ENCODE measurements at places on chromosomes 2 and 18.
A peak's percentile ranks its signal among the peaks of the same experiment; 100 is the strongest.

DNA sequence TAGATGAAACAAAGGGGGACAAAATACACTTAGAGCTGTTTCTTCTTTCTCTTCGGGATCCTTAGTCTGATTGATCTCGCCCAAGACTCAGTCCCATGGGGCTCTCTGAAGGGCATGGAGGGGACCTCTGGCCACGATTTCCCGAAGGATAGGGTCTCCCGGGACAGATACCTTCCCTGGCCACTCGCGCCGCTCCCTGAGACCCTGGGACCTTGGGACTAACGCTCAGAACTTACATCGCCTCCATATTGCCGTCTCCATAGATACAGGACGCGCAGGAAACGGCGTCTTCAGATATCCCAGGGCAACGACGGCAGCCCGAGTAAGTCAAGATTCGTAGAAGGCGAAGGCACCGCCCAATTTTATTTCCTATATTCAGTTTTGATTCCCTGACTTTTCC is at the start of gene CFAP65:
CFAP65 (minus strand) TSS at position 265 of the 400 bp plus-strand sequence. CDS start 2,468 bp downstream, outside the sequence.
- no peak for DNase-seq

- DNase-seq: no peak
These were observed 23.1 kb upstream of the TFPI start for GRCh38 chr2:187577310-187577709.

- DNase-seq: no peak
These were observed 71.4 kb downstream of the COPS8 start for GRCh38 chr2:237156857-237157779.

DNA sequence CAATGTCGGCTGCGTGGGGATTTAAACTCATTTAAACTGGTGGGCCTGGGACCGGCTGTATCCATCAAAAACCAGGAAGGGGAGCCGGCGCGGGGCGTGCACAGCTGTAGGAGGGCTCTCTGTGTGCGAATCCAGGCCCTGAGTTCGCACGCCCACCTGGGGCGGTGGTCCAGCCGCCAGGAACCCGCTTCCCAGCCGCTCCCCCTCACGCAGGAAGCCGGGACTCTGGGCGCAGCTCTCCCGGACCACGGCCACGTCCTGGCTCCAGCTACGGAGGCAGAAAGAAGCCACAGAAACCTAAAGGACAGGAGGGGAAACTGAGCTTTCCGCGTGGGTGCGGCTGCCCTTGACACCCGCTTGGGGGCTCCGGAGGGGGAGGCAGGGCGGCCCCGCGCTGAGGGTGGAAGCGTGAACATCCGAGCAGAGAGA is 80.6 kb downstream of the GFPT1 start:
- peak; percentile 84 for DNase-seq

- no peak for DNase-seq
These were observed 1.7 kb upstream of the PER2 start for GRCh38 chr2:238290091-238290509.

- DNase-seq: no peak
These were observed 61.0 kb downstream of the LPIN1 start for GRCh38 chr2:11807156-11808015.

GRCh38 chr18:10571537-10571936 is 45.7 kb downstream of the NAPG start:
- no peak for DNase-seq

DNA sequence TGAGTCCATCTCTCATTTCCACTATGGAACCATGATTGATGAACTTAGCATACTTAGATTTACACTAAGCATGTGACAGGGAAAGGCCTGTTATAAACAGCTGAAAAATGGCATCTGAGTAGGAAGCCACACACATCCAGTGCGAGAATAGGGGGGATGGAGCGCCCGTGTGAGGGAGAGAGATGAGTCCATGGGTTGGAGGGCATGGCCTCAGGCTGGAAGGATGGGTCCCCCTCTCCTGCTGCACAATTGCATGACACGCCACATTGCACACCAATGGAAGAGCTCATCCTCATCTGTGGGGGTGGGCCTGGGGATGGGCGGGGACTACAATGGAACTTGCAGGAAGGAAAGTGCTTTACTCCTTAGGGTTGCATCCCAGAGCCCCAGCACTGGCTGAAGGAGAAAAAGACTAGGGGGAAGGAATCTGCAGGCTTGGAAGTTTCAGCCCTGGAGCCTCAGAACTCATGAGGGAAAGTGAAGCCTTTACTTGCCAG is 46.4 kb upstream of the CXCR4 start:
- no peak for DNase-seq

DNA sequence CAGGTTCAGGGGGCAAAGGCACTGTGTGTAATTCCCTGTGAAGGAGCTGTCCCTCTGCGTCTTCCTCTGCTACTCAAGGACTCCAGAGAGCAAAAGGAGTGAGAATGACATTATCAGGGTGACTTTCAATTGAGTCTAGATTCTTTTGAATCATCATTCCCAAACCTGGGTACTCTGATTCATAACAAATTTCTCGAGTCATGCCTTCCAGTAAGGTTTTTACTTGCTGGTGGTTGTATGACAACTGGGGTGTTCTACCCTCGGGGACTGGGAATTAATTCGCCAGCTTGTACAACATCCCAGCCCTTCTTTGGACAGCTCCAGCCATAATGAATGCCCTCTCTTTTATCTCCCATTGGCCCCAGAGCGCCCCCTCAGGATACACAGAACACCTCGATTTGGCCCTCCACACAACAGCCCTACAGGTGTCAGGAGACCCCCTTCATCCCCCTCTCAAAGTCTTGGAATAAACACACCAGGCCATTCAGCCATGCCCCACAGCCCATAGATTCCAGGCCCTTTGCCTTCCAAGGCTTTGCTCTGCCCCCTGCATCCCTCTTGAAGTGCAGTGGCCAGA is 254.5 kb downstream of the KLHL29 start:
- DNase-seq: no peak

- DNase-seq: no peak
These were observed 39.7 kb downstream of the RAPGEF4 start for GRCh38 chr2:172775319-172775718.

DNA sequence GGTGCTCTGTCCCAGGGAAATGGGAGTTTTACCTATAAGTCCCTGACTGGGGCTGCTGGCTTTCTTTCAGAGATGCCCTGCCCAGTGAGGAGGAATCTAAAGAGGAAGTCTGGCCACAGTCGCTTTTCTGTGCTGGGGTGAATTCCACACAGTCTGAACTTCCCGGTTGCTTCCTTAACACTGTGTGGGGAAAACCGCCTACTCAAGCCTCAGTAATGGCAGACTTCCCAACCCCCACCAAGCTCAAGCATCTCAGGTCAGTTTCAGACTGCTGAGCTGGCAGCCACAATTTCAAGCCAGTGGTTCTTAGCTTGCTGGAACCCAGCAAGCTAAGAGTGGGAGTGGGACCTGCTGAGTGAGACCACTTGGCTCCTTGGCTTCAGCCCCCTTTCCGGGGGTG is 54.9 kb downstream of the NUP35 start:
- DNase-seq: no peak

- no peak for DNase-seq
These were observed 15.9 kb upstream of the SOS1 start for GRCh38 chr2:39136799-39137198.

DNA sequence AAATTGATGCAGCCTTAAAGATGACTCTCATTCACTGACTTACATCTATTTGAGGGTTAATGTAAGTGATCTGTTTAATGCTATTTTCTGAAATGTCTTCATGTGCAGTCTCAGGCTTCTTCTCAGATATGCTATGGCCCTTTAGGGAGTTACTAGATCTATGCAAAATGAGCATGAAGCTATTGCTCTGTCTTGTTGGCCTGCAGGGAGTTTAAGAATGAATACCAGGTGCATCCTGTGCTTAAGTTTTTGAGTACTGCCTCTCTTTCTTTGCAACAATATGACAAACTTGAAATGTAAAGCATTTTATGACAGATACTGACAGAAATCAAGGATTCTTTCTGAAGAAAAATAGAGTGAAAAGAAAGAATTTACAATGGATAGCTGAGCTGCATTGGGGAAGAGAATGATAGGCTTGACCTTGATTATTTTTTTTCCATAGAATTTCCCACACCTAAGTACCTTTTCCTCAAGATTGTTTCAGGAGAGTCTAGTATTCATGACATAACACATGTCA is 1058.3 kb upstream of the TMEFF2 start:
- DNase-seq: no peak

DNA sequence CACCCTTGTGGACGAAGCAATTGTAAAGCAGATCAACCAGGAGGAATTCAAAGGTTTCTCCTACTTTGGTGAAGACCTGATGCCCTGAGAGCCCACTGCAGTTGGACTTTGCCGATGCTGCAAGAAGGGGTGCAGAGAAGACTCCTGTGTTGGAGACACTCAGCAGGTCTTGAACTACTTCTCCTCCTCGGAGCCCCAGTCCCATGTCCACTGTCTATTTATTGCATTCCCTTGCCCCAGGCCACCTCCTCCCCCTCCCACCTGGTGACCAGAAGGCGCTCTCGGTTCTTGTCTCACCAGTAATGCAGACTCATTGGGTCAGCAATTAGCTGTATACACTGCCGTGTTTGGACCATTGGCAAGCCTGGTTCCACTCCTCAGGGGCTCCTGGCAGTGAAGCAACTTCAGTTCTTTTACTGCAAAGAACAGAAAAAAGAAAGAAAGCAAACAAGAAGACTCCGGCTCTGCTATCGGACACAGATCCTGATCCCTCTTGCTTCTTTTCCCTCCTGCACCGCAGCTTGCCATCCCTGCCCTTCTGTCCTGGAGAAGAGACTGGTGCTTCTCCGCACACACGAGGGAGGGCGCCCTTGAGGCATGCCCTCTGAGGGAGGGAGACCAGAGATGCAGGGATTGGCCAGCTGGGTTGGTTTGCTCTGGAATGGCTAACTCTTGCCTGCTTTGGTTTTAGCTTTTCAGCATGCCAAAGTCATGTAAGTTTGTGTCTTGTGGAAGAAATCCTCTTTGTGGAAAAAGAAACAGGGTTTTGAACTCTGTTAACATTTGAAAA is 112.2 kb upstream of the EPAS1 start:
- DNase-seq: no peak

DNA sequence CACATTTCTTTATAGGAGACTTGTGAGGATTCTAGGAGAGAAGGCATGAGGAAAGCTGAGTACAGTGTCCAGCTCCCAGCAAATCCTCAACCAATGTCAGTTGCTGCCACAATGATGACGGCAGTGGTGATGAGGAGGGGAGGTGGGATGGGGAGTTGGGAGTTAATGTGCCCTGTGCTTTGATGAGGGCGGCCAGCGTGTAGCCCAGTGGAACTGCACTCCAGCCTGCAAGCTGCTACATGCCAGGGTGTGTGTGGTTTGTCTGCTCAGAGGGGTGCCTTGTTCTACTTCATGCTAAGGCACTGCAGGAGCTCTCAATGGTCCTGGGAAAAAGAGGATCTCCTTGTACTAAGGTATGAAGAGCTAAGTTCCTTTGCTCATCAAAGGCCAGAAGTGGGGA is 96.1 kb downstream of the MSH2 start:
- DNase-seq: no peak

DNA sequence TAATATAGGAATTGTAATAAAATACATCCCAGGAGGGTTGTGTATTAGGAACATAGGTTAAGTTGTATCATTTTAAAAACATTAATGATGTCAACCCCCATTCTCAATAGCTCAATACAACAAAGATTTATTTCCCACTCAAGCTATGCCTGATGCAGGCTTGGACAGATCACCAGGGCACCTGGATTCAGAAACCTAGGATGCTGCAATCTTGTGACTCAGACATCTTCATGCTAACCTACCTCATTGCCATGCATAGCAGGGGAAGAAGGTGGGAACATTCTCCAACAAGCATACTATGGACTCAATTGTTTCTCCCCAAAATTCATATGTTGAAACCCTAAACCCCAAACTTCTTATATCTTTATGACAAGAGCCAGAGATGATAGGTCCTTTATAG is 244.2 kb downstream of the CD226 start:
- no peak for DNase-seq

DNA sequence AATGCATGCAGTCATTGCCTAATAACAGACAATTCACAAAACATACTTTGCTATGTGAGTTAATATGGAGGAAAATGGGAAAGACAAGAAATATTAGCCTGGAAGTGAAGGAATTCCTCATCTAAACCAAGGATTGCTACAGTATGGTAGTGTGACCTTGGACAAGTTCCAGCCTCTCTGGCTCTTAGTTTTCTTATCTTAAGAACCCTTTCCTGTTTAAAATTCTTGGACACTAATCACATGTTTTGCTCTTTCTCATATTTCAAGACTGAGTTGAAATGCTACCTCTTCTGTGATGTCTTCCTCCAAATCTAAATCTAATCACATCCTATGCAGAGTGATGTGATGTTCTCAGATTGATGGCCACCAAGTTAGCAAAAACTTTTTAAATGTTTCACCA is 20.8 kb upstream of the ADAM23 start:
- no peak for DNase-seq

DNA sequence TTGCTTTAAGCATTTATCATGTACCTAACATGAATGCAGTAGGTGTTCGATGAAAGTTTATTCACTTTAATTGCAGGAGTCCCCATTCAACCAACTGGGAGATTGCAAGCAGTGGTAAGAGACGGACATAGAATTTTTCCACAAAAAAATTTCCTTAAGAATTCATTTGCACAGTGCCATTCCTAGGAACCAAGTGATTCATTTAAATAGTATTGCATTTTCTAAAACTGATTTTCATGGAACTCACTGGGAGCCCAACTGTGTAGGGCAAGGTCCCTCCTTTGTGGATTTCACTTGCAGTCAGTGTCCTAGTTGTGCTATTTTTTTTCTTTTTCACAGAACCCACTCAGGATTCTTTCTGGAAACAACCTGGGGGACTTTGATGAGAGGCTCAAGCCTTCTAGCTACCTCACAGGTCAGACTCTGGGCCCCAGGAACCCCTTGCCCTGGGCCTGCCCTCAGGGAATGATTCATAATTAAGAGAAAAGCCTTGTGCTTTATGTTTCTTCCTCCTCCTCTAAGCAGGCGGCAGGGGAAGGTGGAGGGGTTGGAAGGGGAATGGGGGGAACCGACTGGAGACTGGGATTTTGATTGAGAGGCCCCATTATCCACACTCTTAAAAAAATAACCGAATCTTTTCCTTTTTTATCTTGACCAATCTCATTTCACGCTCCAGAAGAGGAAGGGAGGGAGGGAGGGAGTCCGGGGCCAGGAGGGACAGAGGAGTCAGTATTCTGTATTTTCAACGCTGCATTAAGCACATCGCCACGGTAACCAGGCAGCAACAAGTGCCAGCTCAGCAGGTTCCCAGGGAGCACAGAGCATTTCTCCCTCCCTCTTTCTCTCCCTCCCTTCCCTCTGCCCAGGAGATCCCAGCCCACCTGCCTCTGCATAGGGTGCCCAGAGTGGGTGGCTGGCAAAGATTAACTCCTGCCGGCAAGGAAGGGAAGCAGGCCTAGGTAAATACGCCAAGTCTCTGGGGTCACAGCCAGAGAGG is 51.8 kb downstream of the PSD4 start:
- DNase-seq: no peak

All from right forelimb (tissue), 1 donor.